ENCODE measurements at places on chromosomes 16 and 17.

DNA sequence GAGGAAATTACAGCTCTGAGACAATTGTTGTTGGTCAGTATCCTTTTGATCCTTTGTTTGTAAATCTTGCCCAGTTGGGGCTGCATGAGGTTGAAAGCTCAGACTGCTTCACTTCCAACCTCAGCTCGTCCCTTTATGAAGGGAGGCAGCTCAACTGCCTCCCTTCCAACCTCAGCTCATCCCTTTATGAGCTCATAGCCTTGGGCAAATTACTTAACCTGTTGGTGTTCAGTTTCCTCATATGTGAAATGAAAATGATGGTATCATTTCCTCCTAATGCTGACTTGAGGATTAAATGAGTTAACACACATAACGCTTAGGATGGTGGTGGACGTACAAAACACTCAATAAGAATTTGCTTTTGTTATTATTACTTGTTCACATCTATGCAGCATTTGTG, 265.1 kb downstream of the CDH13 start:
- DNase-seq, result no peak

GRCh38 chr17:34623856-34624766, 44.7 kb downstream of the TMEM132E start:
- DNase-seq, result no peak

- no peak for DNase-seq
Observed at GRCh38 chr16:68086860-68087268, 1.7 kb downstream of the NFATC3 start.

GRCh38 chr16:84315422-84315821, 20.7 kb downstream of the WFDC1 start:
- no peak for DNase-seq

DNA sequence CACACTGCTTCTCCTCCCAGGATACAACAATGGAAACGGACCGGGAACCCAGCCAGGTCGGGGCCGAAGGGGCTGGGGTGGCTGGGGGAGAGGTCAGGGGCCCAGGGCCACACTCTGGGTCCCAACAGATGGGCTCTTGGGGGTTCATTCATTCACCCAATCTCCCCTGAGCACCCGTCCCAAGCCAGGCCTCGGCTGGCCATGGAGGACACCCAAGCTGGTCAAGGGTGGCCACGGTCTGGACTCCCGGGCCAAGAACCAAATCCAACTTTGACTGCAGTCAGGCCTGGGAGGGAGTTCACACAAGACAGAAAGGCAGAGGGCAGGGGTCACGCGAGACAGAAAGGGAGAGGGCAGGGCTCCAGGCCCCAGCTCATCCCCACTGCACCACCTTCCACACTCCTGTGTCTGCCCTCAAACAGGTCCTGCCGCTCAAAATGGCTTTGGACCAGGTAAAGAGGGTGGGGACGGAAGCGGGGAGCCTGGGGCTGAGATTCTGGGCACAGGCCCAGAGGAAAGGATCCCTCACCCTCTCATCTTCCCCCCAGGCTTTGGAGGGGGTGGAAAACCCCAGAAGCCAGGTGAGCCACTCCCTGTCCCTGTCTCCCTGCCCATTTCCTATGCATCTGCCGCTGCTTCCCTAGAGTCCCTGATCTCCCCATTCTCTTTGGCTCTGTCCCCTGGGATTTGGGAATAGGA, 12.3 kb upstream of the PKMYT1 start:
- no peak for DNase-seq

GRCh38 chr16:53404959-53405358, 29.3 kb upstream of the RBL2 start:
- no peak for DNase-seq

- DNase-seq, result no peak
Observed at GRCh38 chr16:51290442-51291285, 139.6 kb upstream of the SALL1 start.

- no peak for DNase-seq
Observed at GRCh38 chr17:13337151-13337550, 264.6 kb downstream of the HS3ST3A1 start.

GRCh38 chr17:74433421-74434121, 1.7 kb downstream of the GPRC5C start:
- DNase-seq, result no peak

DNA sequence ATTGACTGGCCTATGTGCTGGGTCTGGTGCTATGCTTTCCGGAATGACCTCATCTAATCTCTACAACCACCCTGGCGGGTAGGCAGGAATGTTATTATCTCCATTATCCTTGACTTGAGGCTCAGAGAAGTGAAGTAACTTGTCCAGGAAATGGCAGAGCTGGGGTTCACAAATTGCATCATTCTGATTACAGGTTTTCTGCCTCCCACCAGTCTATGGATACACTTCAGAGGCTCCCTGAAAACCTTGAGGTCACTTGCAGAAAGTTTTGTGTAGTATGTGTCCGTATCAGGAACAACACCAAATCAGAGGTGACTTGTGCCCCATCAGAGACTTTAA, 19.1 kb downstream of the NOD2 start:
- DNase-seq, result no peak

- no peak for DNase-seq
Observed at GRCh38 chr16:87324411-87325275, 7.5 kb upstream of the C16orf95 start.

GRCh38 chr16:1984347-1985225, 593 bp downstream of the GFER start:
- no peak for DNase-seq
